SJCRH30 (cell line): ENCODE measurements at places on chromosomes 7 and 10. TPM values are rescaled to one million over a fixed set of nuclear protein-coding genes. Genes with fewer than 3 reads are reported as not detected.

GRCh38 chr7:101795461-101795860, 22.0 kb upstream of the CUX1 start:
- no peak for DNase-seq

DNA sequence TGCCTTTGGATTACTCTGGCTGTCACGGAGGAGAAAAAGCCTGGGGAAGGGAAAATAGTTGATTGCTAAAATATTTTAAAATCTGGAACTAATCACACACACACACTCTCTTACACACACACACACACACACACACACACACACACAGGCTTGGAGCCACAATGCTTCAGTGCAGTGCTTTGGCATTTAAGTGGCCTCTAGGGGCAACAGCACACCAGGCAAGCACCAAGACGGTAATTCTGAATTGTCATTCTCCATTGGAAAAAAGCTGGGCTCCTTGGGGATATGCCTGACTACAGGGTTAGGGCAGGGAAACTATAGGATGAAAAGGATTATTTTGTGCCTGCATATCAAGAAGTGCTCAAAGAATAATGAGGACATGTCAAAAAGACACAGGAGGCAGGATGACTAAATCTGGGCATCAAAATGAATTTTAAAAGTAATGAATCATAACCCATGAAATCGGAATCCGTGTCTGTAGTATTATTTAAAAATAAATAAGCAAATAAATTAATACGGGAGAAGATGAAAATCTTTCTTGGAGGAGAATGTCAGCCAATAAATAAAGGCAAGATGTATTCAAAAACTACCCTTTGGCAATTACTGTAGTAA, 30.4 kb upstream of the DDC start:
- no peak for DNase-seq

- DNase-seq, result no peak
Observed at GRCh38 chr10:124614003-124614659, 130.0 kb downstream of the FAM53B start.

C7orf33 gene
- 0.13 and 0.53 TPM in 2 replicates for total RNA-seq

SLC35G1 gene
- total RNA-seq, result 9.1 and 9.5 TPM in 2 replicates

DNA sequence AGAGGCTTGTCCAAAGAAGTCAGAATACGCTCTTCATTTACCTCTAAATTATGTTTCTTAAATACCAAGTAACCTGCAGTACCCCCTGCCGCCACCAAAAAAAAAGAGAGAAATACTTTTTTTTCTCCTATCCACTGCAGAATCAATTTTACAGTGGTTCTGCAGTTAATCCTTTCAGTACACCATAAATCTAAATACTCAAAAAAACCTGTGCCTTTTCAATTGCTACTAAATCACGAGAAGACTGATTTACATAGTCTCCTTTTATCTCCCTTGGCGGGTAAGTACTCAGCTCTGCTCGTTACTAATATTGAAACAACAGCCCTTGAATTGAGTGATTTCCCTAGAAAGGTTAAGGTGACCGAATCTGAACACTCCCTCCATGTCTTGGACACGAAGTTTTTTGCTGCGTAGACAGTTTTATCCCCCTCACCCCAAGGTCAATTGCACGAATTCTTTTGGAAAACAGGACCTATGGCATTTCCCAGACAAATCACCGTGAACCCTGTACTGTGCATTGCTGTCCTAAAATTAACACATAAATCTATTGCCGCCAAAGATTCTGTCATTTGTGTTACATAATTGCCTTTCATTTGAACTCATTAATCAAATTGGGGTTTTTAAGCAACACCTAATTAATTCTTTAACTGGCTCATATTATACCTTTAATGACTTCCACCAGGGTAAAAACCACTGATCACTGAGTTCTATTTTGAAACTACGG, 512 bp upstream of the VIM start:
- peak; percentile 51 for DNase-seq

GRCh38 chr10:70096705-70097420, 35.8 kb downstream of the AIFM2 start:
- no peak for DNase-seq
